ENCODE measurements at places on chromosomes 16 and 17. TPM values are rescaled to one million over a fixed set of nuclear protein-coding genes. Genes with fewer than 3 reads are reported as not detected.

Gene ALOXE3
- total RNA-seq = 0.82 TPM

Gene LLGL1
- 30.2 TPM for total RNA-seq

Gene KRT32
- total RNA-seq = not detected

Gene ABCC12
- 0.41 TPM for total RNA-seq

Gene EVPLL
- total RNA-seq = not detected

Gene TBC1D3G
- not detected for total RNA-seq

Gene TPSB2
- not detected for total RNA-seq

Gene TNP2
- not detected for total RNA-seq

GRCh38 chr17:74584292-74585060 lies 7.6 kb downstream of the CD300LD start:
- no peak for DNase-seq

DNA sequence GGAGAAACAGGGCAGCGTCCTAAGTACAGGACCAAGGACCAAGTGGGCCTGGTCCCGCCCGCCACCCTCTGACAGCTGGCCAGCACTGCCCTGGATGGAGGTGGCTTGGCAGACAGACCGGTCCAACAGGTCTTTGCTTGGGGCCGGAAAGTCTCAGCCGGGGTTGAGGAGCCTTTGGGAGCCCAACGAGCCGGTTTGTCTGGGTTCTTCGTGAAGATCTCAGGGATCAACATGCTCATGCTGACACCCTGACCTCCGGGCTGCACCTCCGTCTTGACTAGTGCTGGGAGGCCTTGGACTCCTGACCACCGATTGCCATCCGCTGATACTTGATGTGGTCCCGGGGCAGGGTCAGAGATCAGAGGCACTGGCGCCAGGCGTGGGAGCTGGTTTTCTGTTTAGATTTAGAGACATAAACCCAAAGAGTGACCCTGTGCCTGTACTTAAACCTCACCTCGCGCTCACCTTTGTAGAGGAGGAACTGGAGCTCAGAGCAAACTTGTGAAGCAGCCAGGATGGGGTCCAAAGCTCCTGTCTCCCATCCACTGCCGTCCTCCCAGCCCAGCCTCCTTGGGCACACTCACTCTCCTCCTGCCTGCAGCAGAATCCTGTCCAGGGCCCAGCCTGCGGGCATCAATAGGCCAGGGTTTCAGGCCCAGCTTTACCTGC lies 92.1 kb upstream of the GSE1 start:
- DNase-seq = no peak

- DNase-seq = no peak
Measured at GRCh38 chr17:31202968-31203367, 94.1 kb downstream of the OMG start.

DNA sequence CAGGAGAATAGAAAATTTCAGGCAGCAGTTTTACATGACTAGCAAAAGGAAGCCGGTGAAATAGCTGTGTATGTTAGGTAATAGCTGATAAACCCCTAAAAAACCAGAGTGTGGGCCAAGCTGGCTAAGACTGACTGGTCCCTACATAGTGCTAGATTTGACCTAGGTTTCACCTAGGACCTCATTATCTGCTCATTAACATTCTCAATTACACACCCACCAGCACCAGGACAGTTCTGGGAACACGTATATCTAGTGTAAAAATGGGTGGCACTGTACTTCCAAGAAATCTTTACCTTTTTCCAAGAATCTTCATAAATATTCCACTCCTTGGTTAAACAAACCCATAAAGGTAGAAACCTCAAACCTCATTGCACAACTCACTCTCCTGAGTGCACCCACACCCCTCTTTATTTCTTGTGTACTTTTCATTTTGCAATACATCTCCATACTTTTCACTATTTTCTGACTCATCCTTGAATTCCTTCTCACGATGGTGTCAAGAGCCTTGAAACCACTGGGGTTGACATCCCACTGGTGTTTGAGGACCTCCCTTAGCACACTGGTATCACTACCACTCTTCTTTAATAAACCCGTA lies 262.7 kb upstream of the KCNJ16 start:
- no peak for DNase-seq

GRCh38 chr17:76146053-76146851 lies 5.2 kb upstream of the FOXJ1 start:
- DNase-seq = no peak

- DNase-seq = no peak
Measured at GRCh38 chr17:75647061-75647460, 13.8 kb downstream of the SMIM5 start.

DNA sequence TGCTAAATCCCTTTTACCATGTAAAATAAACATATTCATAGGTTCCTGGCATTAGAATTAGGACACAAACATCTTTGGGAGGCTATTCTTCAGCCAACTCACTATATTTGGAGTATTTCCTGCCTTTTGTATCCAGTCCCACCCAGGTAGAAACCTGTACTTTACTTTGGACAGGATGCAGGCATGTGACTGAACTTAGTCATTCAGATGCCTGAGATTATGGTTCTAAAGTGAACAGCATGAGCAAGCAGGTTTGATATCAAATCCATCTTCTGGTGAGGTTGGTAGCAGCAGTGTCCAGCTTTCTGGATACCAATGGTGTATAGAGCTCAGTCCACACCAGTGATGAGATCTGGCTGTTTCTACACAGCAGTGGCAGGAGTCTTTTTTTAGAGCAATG lies 20.2 kb downstream of the CA10 start:
- DNase-seq = no peak

DNA sequence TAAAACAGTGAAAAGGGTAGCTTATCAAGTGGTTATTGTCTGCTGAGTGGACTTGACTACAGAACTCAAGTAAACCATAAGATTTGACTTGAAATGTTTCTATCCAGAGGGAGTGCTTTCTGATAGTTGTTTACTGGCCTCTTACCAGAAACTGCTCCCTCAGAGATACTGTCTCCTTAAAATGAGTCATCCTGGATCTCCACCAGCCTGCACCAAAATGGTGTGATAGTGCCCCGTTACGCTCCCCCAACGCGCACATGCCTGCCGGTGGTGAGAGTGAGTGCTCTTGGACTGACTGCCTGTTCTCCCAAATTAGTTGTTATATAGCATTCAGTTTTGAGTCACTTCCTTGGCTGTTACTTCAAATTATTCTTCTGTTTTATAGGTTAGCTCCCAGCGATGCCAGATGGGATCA lies 22.9 kb downstream of the PRCD start:
- no peak for DNase-seq

DNA sequence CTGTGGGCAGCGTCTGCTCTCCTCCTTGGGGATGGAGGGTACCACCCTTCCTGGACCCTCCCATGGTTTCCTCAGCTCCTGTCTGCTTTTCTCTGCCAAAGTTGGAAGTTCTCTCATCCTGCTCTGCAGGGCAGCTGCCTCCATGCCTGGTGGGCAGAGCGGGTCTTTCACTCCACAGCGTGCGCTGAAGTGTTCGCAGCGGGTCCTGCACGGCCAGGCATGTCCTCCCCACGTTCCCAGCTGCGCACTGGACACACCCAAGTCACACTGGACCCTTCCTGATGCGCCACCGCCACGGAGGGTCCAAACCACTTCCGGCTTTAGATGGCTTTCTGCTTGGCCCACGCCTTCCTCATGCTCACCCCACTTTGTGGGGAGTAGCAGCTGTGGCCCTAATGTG lies 33.7 kb upstream of the NPTX1 start:
- DNase-seq = no peak

DNA sequence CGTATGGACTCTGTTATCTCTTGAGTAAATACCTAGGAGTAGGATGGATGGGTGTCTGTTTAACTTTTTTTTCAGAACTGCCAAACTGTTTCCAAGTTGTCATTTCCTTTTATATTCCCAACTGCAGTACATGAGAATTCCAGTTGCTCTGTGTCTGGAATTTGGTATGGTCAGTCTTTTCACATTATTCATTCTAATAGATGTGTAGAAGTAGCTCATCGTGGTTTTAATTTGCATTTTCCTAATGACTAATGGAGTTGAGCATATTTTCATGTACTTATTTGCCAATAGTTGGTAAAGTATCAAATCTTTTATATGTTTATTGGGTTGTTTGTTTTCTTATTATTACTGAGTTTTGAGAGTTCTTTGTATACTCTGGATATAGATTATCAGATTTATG lies 27.0 kb downstream of the MRTFB start:
- no peak for DNase-seq

DNA sequence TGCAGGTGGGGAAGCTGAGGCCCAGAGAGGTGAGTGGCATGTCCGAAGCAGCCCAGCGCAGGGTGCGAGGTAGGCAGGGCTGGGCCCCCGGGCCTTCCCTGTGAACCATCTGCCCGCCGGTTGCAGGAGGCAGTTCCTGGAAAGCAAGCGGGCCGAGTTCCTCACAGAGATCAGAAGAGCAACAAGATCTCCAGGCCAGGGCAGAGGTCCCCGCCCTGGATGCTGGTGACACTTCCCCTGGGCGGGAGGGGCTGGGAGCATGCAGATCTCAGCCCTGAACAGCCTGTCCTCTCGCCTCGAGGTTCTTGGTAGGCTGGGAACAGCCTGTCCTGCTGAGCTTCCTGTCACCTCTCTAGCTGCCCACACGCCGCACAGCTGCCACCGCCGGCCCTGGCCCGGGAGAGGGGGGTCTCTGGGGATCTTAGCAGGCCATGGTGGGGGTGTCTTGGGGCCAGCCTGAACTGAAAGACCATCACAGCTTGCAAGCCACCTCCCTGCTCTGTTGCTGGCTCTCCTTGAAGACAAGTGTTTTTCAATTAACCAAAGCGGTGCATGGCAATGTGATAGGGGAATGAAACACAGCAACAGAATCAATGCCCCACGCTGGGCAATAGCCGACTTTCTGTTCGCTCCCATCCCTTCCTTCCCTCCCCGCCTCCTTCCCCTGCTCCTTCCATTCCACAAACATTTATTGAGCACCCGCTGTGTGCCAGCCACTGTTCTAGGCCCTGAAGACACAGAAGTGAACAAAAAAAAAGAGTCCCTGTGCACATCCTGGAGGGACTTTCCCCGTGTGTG lies 31.7 kb downstream of the SOCS1 start:
- DNase-seq = no peak

DNA sequence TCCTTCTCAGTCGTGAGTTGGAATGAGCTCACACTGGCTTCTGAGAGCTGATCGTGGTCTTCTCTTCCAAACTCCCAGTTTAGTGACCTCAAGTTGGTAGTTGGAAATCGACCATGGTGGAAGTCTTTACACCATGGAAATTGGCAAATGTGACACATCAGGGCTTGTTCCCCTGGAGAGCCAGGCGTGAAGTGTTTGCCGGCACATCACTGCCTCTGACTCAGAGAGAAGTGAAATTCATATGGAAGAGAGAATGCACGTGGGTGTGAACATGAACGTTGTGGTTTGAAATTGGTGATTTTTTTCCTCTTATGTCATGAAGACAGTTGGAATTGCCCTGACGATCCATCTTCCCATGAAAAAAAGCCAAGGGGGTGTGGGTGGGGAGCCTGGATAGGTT lies 47.4 kb downstream of the AXIN2 start:
- DNase-seq = no peak

GRCh38 chr16:9308850-9309249 lies 217.4 kb downstream of the HAPSTR1 start:
- no peak for DNase-seq

DNA sequence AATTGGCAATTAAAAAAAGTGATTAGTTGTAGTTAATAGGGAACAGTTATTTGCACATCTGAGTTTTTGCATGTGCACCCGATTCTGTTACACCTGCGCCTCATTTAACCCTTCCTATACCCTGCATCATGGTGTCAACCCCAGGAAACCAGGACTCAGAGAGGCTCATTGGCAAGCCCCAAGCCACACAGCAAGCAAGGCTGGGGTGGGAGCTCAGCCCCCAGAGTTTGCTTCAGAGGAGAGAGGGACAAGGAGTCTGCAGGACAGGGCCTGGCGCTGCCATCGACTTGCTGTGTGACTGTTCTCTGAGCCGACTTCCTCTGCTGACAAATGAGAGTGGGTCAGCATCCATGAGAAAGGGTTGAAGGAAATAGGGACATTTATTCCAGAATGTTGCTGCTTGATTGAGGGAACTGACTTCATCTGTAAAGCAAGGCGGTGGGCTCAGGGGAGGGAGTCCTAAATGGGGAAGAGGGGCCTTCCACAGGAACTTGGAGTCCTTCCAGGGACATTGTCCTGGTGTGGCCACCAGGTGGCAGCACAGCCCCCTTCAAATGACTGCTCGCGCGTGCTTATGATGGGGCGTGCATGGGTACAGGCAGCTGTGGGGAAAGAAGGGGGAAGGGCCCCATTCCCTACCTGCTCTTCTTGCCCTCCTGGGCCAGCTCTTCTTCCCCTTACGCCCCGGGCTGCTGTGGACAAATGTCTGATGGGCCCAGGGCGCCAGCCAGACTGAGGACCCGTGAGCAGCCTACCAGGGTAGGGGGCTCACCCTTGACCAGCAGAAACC lies 51.6 kb downstream of the NT5M start:
- peak; percentile 76 for DNase-seq

DNA sequence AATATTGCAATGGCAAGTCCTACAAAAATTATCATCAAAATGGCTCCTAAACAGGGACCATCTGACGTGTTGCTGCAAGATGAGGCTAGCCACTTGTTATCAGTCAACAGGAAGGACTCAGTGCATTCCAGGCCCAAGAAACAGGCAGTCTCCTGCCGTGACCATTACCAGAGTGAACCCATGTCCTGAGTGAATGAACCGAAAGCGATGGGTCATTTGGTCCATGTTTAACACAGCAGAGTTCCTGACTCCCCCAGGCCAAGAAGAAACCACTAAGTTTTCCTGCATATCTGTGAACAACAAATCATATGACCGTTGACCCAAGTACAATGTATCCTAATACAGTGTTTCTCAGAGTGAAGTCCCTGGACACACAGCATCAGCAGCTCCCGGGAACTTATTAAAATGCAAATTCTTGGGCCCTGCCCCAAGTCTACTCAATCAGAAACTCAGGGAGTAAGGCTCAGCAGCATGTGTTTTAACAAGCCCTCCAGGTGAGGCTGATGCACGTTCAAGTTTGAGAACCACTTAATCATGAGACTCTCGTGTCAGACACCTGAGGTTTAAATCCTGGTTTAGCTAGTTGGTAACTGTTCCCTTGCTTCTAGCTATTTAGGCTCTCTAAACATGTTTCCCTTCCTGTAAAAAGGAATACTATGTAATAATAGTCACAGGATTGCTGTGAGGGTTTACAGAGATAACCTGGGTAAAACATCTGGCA lies 429.4 kb upstream of the MAF start:
- DNase-seq = no peak

DNA sequence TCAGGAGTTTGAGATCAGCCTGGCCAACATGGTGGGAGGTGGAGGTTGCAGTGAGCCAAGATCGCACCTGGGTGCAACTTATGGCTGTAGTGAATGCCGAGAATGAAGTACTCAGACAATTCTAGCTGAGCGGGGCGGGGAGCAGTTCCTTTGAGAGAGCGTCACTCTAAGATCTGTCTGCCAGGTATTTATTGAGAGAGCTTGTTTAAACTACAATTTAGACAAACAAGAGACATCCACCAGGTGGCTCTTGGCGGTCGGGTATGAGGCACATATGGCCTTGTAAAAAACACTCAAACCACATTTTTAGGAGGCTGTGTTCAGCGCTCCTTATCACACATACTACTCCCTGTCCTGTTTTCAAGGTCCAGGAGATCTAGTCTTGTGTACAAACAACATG lies 40.6 kb upstream of the CDH1 start:
- no peak for DNase-seq

Data from frontal cortex (tissue), 4 donors.